ENCODE measurements at places on chromosomes 2 and 18. TPM values are rescaled to one million over a fixed set of nuclear protein-coding genes. Genes with fewer than 3 reads are reported as not detected.

The EPB41L3 gene
- 0.39 TPM for polyA plus RNA-seq

DNA sequence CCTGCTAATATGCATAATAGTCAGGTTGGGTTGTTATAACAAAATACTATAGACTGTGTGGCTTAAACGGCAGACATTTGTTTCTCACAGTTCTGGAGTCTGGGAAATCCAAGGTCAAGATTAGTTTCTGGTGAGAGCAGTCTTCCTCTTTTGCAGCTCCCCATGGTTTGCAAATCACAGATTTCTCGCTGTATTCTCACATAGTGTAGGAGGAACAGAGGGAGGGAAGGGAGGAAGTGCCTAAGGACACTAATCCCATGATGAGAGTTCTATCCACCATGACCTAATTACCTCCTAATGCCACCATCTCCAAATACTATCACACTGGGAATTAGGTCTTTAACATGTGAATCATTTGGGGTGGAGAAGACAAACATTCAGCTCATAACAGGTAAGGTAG lies 20.1 kb upstream of the PTH2R start:
- DNase-seq = no peak

DNA sequence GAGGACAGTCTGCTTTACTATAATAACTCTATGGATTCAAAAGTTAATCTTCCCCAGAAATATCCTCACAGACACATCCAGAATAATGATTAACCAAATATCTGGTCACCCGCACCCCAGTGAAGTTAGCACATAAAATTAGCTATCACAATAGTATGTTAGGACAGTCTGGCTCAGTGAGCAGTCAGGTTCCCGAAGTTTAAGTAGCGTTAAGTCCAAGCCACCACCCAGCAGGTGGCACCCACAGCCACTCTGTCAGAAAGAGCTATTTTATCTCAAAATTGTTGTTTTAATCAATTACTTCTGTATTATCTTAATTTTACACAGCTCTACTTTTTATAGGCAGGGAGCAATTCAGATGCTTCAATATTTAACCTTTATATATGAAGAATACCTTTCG lies 537.5 kb downstream of the MBD2 start:
- no peak for DNase-seq

DNA sequence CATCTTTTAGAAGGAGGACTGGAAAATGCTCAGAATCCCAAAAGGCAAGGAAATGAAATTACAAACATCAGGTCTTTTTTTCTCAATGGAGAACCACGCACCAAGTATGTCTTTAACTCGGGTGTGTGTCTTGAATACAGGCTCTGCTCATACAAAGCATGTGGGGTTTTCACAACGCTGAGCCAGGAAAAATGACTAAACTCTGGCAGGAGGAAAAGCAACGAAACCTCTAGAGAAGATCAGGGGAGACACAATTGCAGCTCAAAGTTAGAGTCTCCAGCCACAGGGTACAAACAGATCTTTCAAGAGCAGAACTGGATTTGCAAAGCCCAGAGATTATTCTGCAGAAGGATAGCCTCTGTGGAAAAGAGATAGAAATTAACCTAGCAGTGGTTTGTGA lies 42.8 kb upstream of the TPO start:
- DNase-seq = no peak

The CDCA7 gene
- polyA plus RNA-seq = 30.1 TPM

- no peak for DNase-seq
Measured at GRCh38 chr2:37920570-37920969, 4.5 kb upstream of the RMDN2 start.

The DPP4 gene
- polyA plus RNA-seq = 1.3 TPM

- no peak for DNase-seq
Measured at GRCh38 chr2:61633250-61633649, 95.1 kb upstream of the XPO1 start.

DNA sequence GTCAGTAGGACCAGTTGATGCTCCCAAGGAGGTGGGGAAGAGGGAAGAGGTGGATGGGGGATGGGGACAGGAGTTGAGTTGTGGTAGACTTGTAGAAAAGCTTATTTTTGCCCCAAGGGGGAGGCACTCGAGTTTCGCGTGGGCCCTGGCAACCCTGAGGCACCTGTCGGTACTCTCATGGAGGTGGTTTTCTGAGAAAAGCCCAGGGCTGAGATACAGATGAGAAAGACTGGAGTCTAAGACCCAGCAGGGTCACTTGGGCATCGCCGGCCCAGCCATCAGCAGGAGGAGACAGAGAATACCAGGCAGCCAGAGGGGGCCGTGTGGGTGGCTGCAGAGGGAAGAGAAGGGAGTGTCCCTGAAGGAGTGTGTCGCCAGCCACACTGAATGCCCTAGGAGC lies 57.7 kb upstream of the HPCAL1 start:
- no peak for DNase-seq
